ENCODE measurements at places on chromosomes 6 and 20.

- no peak for DNase-seq
These were observed 55.0 kb upstream of the PCSK2 start for GRCh38 chr20:17171746-17172280.

DNA sequence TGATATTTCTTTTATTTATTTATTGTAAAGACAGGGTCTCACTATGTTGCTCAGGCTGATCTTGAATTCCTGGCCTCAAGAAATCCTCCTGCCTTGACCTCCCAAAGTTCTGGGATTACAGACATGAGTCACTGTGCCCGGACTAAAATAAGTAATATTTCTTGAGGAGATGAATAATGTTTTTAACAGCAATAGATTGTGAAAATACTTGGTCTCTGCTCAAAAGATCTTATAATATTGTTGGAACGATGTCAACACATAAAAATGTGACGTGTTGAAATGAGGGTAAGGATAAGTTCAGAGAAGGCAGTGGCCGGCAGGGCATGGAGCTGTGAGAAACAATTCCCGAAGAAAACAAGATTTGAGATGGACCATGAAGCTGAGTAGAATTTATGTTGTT lies 178.7 kb downstream of the GJA1 start:
- no peak for DNase-seq

DNA sequence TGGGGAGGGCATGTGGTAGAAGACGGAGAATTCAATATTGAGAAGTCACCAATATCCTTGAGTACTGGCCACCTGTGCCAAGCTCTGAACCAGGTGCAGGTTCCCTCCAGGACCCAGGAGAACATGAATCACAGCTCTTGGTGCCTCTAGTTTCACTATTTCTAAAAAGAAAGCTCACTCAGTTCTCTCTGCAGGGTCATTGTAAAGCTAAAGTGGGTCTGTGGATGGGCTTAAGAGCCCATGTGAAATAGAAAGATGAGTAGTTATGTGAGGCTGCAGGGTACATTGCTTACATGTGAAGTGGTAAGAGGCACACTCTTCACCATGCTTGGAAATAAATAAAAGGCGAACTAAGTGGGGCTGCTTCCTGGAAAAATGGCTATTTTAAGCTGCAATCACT lies 43.6 kb downstream of the ZNF831 start:
- no peak for DNase-seq

- no peak for DNase-seq
These were observed 96.8 kb upstream of the NFATC2 start for GRCh38 chr20:51639206-51639832.

- DNase-seq = no peak
These were observed 82.0 kb downstream of the SLC35F1 start for GRCh38 chr6:117989086-117989485.

DNA sequence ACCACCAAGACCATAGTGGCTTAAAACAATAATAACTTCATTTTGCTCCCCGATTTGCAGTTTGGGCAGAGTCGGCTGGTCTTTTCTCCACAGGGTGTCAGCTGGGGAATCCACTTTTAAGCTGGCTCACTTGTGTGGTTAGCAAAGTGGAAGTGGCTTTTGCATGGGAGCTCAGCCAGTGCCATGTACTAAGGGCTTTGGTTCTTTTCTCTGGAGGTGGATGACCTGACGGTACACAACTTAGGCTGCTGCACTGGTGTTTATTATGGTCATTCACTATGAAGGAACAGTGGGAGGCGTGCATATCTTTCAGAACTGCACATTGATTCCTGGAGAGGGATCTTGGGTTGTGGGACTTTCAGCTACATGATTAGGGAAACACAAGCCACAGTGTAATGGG lies 141.0 kb downstream of the OR2B2 start:
- DNase-seq = no peak

- DNase-seq = no peak
These were observed 389.6 kb upstream of the JAG1 start for GRCh38 chr20:11063444-11063843.

DNA sequence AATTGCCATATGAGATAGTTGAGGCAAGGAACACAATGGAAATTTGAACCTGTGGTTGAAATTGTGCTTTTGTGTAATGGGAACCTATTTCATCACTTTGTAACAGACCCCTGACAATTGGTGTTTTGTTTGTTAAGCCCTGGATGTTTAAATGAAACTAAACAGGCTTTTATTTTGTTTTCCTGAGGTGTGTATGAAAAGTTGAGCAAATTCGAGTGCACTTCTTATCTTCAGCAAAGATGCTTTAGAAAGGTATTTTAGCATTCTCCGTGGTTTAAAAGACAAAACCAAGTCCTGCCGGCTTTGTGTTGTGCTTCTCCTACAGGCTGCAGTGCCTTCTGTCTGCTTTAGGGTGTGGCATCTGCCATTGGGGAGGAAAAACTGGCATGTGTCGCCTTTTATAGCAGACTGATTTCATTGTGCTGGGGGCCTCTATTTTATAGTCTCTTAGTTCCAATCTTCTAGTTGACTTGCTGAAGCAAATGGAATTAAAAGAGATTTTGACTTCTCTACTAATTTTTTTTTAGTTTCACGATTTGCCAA lies 2.2 kb upstream of the ARID1B start:
- DNase-seq = no peak

DNA sequence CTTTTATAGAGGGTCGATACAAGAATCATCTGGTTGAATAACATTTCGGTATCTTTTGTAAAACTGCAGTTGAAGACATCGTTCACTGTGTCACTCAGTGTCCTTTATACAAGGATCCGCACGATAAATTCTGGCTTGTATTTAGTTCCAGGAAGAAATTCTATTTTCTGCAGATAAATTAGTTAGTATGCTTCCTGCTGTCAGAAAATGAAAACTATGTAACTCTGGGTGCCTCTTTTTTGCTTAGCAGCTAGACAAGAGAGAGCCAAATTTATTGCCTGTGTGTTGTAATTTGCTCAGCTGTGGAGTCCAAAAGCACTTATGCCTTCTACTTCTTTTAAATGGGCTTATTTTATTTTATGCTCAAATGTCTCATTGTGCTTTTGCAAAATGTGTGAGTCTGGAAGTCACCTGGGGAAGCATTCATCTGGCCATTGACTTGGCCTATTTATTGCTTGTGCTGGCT lies 56.5 kb upstream of the KCNK16 start:
- no peak for DNase-seq

Data from GM12878 (cell line).